ENCODE measurements at places on chromosomes 3 and 15.

DNA sequence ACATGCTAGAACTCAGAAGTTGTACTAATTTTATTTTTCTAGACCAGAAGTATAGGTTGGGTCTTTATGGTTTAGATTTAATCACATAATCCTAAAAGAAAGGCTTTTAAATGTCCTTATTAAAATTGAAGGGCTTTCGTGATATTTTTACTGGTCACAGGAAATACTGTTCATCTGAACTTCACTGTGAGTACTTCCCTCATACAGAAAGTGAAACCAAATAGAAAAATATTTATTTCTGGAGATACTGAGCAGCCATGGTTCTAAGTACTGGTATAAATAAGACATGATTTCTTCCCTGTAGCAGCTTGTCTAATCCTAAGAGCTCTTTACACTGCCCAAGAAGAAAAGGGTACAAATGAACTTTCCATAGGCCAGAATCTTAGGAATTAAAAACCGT is 2.0 kb downstream of the SNRK start:
- DNase-seq: no peak

GRCh38 chr3:181773921-181774320 is 62.2 kb downstream of the SOX2 start:
- no peak for DNase-seq

GRCh38 chr3:114478801-114479200 is 185.0 kb downstream of the TIGIT start:
- no peak for DNase-seq

DNA sequence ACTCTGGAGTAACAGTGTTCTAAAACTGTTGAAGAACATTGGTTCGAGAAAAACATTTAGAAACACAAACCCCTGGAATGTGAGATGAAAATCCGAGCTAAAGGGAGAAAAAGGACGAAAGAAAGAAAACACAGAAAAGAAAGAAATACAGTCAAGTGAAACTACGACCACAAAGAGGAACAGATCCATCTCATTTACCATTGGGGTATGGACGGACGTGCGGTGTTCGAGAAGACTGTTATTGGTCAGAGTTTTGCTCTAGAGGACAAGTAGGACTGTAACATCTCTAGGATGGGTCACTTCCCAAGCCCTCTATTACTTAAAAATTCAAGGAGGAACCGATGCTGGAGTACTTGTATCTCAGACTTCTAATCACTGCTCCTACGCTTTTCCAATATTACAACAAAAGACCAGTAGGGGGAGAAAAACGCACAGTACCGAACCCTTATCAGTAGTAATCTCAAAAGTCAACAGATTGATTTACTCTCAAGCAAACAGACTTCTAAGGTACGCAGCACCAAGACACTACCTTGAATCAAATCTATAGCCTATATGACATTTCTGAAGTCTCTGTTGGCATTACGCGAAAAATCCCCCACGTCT is 1.1 kb upstream of the PIK3CA start:
- peak; percentile 48 for DNase-seq

DNA sequence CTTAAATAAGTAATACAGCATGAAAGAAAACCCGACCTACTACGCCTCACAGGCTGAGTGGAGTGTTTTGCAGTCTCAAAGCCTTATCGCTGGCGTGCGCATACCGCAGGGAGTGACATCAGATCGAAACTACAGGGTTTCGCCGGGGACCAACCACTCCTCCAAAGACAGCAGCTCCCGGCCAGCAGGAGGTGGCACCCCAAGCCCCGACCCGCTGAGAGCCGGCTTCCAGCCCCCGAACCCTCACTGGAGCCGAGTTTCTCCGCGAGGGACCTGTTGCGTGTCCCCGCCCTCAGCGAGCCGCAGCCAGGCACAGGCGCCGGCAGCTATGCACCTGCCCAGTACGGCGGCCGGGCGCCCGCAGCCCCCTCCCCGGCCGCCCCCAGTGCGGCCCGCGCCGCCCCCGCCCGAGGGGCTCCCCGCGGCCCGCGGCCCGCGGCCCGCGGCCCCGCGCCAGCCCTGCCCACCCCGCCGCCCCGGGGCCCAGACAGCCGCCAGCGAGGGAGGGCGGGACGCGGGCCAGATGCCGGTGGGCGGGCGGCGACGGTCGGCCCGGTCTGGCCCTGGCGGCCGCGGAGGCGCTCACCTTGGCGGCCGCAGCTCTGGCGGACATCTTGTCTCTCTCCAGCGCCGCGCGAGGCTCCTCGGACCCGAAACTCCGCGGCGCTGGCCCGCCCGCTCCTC is 710 bp downstream of the TJP1 start:
- peak; percentile 66 for DNase-seq

DNA sequence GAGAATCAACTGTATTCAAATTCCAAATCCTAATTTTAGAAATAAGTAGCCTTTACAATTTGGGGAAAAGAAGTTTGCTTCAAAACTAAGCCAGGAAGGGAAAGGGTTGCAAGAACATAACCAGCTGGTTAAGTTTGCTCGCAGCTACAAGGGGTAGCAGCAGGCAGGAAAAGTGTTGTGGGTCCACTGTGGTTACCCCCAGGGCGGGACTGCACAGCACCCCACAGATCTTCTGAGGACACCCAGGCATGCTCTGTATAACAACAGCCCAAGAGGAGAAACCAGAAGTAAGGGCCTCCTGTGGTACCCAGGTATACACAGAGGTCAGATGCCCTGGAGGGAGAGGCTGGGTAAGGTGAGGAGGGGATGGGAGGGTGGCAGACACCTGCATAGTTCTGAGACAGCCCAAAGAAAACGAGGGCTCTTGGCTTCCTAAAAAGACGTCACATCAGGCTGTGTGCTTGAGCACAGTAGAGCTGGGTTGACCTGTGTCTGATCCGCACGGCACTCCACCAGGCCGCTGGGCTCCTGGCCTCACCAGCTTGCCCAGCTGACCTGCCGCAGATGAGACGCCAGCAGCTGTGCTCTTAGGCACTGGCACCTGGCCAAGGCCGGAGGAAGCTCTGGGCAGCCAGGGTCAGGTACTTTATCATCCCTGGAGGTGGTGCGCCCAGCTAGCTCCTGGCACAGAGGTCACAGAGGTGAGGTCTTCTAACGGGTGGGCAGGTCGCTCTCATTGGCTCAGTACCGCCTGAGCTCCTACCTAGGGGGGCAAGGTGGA is 81.8 kb upstream of the SNRPA1 start:
- DNase-seq: peak; percentile 58

GRCh38 chr3:189137416-189137815 is 34.4 kb upstream of the TPRG1 start:
- DNase-seq: no peak

DNA sequence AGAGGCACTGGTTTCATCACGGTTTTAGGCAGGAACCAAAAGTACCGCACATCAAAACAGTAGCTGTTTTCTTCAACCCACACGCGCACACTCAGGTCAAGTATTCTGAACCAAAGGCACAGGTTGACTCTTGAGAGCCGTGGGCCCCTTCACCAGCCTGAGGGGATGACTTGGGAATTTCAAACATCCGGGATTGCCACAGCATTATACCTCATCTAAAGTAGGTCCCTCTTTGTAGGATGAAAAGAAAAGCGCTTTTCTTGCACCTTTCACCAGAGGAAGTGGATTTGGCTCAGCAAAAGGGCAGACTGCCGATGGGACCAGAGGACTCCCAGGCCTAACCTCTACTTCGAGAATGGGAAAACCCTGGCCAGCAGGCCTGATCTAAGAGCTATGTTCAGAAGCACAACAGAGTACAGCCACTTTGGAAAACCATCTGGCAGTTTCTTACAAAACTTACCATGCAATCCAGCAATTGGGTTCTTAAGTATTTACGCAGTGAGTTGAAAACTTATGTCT is 88.2 kb upstream of the PROK2 start:
- no peak for DNase-seq

DNA sequence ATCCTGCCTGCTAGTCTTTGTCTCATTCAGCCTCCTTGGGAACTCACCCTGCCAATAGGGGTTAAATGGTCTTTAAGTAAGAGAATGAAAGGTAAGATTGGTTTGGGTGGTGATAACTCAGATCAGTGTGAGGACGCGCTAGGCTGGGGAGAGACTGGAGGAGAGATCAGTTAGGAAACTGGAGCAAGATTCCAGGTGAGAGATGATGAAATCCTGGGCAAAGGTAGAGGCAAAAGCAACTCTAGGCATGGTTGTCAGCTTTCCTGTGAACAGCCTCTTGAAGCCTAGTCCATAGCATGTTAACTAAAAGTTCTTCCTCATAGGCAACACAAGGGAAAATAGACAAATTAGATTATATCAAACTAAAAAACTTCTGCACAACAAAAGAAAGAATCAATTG is 145.2 kb upstream of the ANKRD28 start:
- no peak for DNase-seq

GRCh38 chr3:177640319-177640965 is 443.2 kb upstream of the TBL1XR1 start:
- DNase-seq: no peak

DNA sequence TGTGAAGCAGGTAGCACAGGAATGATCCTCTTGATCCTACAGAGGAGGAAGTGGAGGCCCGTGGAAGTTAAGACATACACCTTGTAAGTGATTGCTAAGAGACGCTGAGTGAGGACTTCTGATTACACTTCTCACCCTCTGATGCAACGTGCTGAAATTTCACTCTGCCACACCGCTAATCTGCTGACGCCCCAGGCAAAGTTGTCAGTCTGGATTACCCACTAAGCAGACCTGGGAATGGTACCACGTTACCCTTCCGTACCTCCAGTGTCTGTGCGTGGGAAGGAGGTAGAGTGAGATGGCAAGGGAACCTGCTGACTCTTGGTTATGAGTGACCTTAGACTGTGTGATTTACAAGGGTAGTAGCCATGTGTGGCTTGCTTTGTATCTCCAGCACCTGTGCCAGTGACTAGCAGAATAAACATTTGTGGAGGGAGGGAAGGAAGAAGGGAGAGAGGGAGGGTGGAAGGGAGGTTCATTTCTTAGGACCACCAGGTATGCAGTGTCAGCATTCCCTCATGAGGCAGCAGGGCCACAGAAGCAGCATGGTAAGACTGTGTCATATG is 115.0 kb downstream of the ALDH1A2 start:
- DNase-seq: no peak

DNA sequence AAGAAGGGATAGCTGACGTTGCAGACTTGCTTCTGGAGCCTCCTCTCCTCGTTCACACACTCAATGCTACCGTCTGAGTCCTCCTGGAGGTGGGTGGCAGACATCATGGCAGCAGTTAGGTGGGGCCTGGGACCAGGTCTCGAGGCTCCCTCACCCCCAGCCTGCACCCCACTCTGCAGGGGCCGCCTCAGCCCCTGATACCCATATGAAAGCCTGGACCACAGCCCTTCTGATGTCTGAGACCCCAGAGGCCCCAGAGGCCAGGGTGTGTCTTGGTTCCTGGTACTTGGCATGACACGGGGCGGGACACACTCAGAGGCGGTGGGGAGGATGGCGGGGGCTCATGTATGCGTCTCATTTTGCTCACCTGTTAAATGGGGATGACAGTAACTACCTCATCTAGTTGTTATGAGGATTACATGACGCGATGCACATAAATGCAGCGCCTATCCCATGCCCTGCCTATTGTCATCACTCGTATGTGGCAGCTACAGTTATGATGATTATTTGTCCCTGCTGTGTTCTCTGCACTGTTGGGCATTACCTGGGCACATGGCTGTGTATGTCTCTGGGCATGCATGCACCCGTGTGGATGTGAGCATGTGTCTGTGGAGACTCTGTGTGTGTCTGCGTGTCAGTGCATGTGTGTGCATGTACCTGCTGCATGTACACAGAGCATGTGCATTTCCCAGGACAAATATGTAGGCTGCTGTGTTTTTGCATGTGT is 39.9 kb downstream of the FEM1B start:
- DNase-seq: no peak

DNA sequence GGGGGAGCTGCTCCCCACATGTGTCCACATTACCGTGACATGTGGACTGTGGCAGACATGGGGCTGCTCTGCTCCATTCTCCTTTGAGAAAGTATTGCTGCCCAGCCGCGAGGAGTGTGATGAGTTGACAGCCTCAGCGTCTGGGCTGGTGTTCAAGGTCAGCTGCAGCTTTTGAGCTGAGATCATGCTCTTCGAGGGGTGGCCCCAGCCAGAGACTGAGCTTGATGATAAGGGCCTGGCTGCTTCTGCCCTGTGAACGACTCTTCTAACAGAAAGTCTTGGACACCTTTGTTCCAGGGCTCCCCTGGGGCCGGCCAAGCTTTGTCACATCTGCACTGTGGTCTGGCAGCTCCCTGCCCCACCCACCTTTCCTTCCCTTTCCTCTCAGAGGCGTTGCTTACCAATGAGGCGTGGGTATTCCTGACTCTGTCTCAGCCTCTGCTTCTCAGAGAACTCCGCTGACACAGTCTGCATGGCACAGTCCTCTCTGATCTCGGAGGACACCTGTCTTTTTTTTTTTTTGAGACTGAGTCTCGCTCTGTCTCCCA is 86.6 kb downstream of the CHRD start:
- DNase-seq: peak; percentile 23

GRCh38 chr15:68430471-68431036 is 1.4 kb downstream of the ITGA11 start:
- peak; percentile 25 for DNase-seq

GRCh38 chr3:85780806-85781205 is 822.0 kb downstream of the CADM2 start:
- no peak for DNase-seq

DNA sequence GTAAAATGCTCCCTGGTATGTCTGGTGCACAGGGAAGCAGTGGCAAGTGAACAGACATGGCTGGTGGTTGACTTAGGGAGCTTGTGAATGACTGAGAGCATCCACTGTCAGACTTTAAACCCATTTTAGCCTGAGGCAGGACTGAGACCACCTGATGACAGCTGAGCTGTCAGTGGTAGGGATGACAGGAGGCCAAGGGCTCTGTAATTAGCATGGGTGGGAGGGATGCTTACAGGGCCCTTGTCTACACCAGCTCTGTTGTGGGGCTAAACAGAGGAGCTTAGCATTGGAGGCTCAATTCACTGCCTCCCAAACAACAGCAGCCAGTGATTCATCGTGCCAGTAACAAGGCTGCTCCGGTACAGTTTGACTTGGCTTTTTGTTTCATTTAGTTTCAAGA is 169.4 kb downstream of the CHST2 start:
- no peak for DNase-seq

DNA sequence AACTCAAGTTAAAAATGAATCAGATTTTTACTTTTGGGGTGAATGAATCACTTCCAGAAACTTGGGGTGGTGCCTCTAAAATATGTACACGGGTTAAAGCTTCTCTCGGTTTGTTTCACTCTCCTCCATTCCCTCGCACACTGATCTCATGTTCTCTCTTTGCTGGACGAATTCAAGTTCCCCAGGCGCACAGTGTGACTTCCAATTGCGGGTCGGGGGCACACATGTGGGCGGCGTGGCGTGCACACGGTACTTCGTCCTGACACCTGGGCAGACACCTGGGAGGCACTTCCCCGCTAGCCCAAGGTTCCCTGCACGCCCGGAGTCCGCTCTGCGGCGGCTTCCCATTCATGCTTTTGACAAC is 692 bp downstream of the SCAANT1 start:
- no peak for DNase-seq

DNA sequence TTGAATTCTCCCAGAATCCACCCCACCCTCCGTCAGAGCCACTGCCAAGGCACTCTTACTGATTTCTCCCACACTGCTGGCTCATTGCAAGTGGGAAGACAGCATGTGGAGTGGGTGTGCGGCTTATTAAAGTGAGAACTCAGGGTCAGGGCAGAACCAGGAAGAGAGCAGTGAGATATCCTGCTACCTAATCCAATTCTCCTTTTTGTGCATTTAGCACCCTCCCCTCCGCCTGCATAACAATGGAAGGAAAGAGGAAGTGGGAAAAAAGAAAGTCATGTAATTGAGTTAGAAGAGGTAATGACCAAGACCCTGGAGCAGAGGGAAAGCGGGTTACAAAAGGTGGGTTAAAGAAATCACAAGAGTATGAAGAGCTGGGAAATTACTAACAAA is 27.8 kb upstream of the PIK3CB start:
- no peak for DNase-seq

- DNase-seq: peak; percentile 52
These were observed 32.8 kb downstream of the FBLN2 start for GRCh38 chr3:13581485-13582365.

GRCh38 chr3:130839813-130840212 is 54.1 kb upstream of the ATP2C1 start:
- no peak for DNase-seq

Data from activated CD8-positive, alpha-beta memory T cell treated with anti-CD3 and anti-CD28 coated beads, Interleukin-2, amount 10 ng/mL, durations not matched to agents 7 days and 5 days (primary cell).